ENCODE measurements at places on chromosomes 5 and 9.
A peak's percentile ranks its signal among the peaks of the same experiment; 100 is the strongest.

- DNase-seq, result no peak
Measured at GRCh38 chr9:93290495-93291434, 106.8 kb downstream of the WNK2 start.

GRCh38 chr5:87944553-87945285 is 323.9 kb downstream of the TMEM161B start:
- DNase-seq, result no peak

DNA sequence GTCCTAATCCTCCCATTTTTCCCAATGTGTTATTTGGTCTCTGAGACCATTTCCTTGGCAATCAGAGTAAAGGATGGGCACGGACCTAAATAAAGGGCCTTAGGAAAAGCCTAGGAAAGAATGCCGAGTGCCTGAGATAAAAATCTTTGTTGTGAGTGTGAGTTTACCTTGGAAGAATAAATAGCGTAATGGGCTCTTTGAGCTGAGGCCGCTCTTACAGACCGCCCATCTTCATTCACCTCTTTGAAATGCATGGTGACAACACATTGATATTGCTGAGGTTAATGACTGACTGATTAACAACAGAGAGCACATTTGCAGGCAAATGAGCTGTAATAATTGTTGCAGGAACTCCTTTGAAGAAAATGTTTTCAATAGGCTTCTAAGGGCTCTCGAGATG is 1967.1 kb upstream of the WWC1 start:
- no peak for DNase-seq

DNA sequence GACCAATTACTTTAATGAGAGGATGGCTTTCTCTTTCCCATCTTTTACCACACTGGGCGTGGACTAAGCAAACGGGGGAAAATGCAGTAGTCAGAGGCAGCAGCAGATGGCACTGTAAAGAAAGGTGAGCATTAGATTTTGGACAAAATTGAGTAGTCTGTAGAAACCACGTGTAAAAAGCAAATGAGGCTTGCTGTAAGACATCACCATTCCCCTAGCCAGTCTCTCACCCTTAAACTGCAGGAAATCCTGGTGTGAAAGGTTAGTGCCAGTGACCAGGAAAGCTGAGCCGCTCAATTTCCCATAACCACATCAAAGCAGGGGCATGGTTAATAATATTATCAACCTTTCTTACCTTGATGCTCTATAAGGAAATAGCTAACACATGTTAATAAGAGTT is 31.8 kb downstream of the SPATA31C2 start:
- peak; percentile 67 for DNase-seq

DNA sequence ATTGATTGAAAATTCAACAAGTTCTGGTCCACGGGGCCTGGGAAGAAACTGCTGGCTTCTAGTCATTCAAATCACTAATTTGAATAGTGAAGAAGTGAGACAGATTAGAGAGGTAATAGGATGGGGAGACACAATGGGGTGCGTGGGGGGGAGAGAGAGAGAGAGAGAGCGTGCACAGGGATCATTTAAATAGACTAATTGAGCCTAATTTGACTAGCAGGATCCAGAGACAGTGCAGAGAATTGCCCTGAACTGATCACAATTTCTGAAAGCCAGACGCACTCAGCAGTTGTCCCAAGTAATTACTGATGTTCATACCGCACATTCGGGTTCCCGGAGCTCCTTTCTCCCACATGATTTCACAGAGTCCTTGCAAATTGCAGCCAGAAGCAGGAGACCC is 50.3 kb upstream of the C5orf58 start:
- DNase-seq, result no peak

GRCh38 chr5:172052450-172053236 is 46.2 kb upstream of the FBXW11 start:
- peak; percentile 84 for DNase-seq

DNA sequence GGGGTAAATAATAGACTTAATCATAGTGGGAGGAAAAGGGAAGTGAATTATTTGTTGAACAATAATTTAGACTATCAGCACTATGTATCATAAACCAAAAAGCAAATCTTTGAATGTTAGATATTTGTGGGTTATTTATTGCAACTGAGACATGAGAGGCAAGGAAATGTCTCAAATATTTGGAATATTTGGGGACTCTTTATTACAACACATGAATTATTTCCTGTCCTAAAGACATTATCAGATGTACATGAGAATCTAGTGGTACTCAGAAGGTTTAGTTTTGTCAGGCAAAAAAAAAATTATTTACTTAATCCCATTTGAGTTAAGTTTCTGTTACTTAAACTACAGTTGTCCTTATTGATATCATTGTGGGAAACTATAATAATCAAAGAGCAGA is 91.1 kb downstream of the TLR4 start:
- DNase-seq, result no peak

GRCh38 chr9:10875752-10876151 is 262.9 kb upstream of the PTPRD start:
- no peak for DNase-seq

DNA sequence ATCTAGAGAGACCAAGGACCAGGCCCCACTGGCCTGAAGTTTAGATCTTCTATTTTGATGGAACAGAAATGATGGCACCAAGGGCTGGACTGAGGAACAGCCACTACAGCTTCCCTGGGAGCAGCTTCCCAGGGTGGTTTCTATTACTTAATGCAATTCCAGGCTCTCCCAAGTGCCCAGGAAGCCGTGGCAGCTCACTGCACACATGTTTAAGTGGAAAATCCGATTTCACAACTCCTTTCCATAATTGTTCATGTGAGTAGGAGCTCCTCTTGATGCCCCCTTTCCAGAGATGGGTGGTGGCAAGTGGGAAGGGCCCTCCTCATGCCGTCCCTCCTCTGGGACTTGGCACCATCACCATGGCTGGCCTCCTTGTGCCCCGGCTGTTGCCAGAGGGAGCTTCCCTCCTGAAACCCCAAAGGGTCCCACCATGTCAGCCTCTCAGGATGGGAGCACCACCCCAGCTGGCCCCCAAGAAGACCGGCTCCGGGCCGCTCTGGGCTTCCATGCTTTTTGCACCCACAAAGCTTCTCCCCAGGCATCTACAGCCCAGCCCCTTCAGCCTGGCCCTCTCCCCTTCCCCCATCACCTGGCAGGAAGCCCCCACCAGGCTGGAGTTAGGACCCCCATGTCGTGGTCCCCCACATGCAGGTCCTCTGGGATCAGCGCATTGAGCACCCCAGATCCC is 9.1 kb upstream of the UBAC1 start:
- no peak for DNase-seq

- DNase-seq, result no peak
Measured at GRCh38 chr5:66718374-66719002, 122.3 kb downstream of the MAST4 start.

DNA sequence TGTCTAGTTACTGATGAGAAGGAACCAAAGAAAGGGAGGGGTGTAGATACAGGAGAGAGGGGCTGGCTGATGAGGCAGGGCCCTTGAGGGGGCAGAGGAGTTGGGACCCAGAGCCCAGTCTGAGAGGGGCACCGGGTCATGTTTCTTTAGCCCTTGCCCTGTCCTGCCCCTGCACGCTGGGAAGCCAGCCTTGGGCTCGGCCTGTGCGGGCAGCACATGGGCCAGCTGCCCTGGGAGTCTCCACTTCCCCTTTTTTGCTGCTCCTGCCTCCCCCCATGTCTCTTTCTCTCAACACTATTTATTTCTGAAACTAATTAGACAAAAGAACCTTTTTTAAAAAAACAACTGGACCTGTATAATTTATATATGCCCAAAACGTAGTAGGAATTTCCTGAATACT is 20.5 kb downstream of the MVB12B start:
- DNase-seq, result no peak

GRCh38 chr5:1013238-1013947 is 4.8 kb downstream of the NKD2 start:
- no peak for DNase-seq

DNA sequence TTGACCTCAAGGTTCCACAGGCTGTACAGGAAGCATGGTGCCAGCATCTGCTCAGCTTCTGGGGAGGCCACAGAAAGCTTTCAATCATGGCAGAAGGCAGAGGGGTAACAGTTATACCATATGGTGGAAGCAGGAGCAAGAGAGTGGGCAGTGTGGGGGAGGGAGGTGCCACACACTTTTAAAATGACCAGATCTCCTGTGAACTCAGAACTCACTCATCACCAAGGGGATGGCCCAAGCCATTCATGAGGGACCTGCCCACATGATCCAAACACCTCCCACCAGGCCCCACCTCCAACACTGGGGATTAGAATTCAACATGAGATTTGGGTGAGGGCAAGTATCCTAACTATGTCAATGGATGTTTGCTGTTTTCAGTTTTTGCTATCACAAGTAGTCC is 16.2 kb downstream of the CYFIP2 start:
- no peak for DNase-seq

DNA sequence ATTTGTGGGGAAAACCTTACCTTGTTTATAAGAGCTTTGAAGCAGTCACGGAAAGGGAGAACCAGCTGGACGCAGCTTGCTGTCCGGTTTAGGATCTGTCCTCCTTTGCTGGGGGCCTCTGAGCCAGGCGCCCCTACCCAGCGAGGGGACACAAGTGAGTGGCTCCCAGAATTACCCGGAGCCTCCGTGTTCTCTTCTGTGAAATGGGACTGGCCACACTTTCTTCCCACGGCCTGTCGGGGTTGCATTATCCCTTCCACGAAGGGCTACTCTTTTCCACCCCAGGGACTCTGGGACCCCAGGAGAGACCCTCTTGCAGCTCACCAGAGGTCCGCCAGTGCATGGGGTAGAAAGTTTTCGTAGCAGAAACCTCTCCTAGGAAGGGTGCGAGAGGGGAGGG is 477 bp upstream of the GBGT1 start:
- no peak for DNase-seq

- DNase-seq, result no peak
Measured at GRCh38 chr5:59528202-59528862, 365.2 kb downstream of the PDE4D start.

- no peak for DNase-seq
Measured at GRCh38 chr5:79619854-79620253, 7.6 kb downstream of the TENT2 start.
